AG10803 (cell line): ENCODE measurements at places on chromosomes 4 and X.

- no peak for DNase-seq
Measured at GRCh38 chr4:77715414-77716290, 103.5 kb downstream of the CNOT6L start.

DNA sequence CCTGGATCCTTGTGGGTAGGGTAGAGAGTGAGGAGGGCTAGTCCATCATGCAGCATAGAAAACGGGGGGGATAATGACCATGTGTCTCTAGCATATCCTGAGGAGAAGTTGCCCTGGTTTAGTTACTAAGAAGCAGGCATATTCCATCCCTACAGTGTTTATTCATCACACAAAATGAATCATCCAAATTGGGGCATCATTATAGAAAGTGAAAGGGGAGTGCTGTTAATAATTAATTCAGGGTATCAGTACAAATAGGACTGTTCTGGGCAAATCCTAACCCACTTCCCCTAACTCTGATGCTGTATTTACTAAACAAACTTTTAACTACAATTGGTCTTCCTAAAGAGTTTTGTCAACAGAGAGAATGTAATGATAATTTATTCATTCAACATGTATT is 281.1 kb upstream of the ARX start:
- no peak for DNase-seq

- DNase-seq: no peak
Measured at GRCh38 chr4:73507541-73507940, 26.0 kb downstream of the AFM start.

DNA sequence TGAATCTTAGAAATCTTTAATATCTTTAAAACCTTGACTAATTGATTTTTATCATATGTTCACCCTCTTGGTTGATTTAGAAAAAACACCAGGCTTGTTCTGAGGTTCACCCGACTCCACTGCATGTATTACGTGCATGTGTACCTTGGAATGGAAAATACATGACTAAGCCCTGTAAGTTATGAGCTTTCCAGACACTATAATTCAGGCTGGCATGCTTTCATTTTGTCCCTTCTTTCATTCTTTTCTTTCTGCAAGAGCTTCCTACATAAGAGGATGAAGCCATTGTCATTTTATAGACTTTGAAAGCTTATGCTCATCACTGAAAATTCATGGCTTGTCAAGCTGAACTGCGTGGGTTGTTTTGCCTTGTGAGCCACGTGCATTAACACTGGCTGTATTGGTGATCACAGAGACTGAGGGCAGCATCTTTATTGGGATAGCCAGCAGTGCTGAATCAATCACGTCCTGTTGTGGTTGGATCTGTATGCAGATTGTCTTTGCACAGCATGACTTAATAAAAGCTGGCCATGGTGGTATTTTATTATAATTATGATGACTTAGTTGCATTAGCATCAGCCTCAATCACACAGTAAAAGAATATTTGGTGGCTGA is 141.9 kb downstream of the SLIT2 start:
- peak; percentile 60 for DNase-seq

DNA sequence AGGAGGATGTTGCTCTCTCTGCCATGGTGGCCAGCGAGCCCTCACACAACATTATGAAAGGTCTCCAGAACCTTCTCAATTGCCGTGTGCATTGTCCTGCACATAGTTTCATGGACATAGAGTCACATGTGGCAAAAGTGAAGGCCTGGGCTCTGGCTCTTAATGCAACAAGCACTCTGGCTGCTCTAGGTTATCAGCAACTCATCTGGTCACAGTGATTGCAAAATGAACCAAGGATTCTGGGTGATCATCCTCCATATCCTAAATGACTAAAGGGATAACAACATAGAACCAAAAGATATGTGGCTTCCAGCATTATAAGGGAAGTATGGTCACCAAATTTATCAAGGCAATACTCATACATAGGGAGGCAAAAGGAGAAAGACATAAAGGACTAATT is 175.2 kb downstream of the MGST2 start:
- no peak for DNase-seq

- no peak for DNase-seq
Measured at GRCh38 chr4:39369301-39369700, 3.1 kb upstream of the RFC1 start.

- no peak for DNase-seq
Measured at GRCh38 chrX:132984058-132984650, 25.7 kb upstream of the HS6ST2 start.

DNA sequence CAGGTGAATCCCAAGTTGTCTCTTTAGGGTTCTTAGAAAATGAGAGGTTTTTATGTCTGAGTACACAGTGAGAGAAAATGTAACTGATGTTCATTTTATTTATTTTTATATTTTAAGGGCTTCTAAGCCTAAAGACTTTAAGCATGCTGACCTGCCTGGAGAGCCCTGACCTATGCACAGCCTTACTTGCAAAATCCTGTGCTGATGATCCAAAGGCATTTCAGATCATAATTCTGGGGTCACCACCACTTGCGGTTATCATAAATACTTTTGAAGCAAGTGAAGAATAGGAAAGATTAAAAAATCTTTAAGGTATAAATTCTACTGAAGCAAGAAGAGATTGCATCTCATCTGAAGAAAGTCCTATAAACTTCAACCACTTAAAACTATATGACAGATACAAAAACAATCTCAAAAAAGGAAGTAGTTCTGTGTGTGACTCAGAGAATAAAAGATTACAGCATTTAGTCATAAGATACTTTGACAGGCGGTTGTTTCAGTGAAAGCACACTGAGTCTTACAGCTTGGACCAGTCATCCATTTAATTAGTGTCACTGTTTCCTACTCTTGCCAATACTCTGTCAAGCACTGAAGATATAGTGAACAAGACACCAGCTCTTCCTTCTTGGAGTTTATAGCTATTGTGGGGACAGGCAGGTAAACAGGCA is 245.2 kb upstream of the DIPK2B start:
- peak; percentile 74 for DNase-seq

DNA sequence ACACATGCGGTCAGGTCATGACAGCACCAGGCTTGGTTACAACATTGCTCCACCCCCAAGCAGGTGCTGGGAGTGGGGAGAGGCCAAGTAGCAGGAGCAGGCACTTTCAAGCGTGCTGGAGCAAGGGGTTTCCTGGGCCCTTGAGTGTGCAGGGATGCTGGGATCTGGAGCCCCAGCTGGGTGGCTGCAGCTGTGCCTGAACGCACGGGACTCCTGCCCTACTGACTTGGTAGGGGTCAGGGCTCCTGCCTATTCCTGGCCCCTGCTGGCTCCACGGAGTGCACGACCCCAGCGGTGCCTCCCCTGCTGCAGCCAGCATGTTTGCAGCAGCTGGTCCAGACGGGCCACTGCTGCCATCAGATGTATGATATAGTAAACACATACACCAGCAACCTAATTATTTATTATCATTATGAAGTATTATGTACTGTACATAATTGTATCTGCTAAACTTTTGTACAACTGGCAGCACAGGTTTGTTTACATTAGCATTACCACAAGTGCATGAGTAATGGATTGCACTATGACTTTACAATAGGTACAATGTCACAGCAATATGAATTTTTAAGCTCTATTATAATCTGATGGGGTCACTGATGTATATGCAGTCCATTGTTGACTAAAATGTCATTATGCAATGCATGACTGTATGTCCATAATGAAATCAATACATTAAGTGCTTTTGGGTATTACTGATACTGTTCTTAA is 620.6 kb downstream of the RAPGEF2 start:
- no peak for DNase-seq

DNA sequence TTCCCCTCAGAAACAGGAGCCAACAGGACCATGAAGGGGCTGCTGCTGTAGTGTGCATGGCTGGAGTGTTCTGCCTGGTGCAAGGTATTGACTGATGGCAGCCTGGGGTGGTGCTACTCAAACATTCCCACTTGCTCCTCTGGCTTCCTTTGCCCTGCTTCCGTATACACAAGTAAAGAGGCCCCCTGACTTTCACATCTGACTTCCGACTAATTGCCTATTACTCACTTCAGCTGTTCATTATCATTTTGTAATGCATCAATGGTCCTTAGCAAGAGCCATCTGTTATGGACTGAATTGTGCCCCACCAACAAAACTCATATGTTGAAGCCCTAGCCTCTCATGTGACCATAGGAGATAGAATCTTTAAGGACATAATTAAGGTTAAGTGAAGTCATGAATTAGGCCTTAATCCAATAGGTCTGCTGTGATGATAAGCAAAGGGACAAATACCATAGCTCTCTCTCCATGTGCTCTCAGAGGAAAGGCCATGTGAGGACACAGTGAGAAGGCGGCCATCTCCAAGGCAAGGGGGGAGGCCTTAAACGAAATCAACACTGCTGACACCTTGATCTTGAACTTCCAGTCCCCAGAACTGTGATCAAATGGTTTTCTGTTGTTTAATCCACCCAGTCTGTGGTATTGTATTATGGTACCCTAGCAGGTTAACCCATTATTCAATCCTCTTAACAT is 122.5 kb upstream of the CLNK start:
- no peak for DNase-seq

DNA sequence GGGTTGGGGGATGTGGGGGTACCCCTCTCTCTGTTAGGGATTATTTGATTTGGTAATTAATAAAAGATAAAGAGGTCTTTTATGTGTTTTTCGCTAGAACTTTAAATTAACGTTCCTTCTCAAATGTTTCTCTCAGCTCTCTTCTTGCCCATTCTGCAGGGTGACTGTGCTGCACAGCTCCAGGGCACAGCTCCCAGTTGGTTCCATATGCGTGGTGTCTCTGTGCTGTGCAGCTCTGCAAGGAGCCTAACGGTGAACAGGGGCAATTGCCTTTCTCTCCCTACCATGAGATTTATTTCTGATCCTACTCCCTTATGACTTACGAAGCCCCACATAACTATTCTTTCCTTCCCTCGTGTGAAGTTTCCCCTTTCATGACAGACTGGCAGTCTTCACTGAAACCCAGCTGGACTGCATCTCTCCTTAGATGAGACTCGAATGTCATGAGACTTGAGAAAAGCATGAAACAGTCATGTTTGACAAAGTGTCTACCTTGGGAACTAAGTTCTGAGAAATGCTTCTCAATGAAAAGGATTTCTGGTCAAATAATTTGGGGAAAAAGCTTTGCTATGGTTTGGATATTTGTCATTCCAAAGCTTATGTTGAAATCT is 50.2 kb upstream of the SPRY1 start:
- DNase-seq: no peak

GRCh38 chr4:15649914-15650545 is 5.1 kb downstream of the FBXL5 start:
- peak; percentile 51 for DNase-seq

GRCh38 chrX:147550217-147550616 is 361.5 kb upstream of the FMR1 start:
- no peak for DNase-seq

DNA sequence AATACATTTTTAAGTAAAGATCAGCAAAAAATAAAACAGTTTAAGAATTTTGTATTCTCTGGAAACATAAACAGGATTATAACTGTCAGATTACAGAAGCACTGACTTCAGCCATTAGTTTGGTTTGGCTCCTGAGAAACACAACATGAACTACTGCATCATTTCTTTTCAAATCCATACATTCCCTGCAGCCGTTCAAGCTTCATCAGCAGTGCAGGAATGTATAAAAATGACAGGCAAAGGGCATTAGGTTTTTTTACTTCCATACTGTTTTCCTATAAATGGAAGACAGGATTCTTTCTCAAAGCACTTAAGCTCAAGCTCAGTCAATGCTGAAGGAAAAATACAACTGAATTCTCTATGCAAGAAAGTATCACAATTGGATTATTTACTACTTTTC is 4.2 kb upstream of the MAB21L2 start:
- DNase-seq: no peak

GRCh38 chr4:7338876-7339623 is 95.7 kb downstream of the PSAPL1 start:
- DNase-seq: no peak

GRCh38 chrX:105277132-105277531 is 56.6 kb upstream of the TEX13A start:
- DNase-seq: no peak

GRCh38 chr4:78734441-78735162 is 41.5 kb upstream of the BMP2K start:
- DNase-seq: no peak

- DNase-seq: no peak
Measured at GRCh38 chrX:49167740-49168108, 4.0 kb upstream of the PLP2 start.

GRCh38 chr4:48167538-48168263 is 33.7 kb upstream of the TXK start:
- DNase-seq: no peak

GRCh38 chrX:150856101-150856500 is 42.4 kb downstream of the CD99L2 start:
- no peak for DNase-seq

- peak; percentile 12 for DNase-seq
Measured at GRCh38 chr4:53150631-53151488, 215.0 kb downstream of the SCFD2 start.

- DNase-seq: peak; percentile 34
Measured at GRCh38 chrX:154366666-154367055, 7.8 kb downstream of the FLNA start.

DNA sequence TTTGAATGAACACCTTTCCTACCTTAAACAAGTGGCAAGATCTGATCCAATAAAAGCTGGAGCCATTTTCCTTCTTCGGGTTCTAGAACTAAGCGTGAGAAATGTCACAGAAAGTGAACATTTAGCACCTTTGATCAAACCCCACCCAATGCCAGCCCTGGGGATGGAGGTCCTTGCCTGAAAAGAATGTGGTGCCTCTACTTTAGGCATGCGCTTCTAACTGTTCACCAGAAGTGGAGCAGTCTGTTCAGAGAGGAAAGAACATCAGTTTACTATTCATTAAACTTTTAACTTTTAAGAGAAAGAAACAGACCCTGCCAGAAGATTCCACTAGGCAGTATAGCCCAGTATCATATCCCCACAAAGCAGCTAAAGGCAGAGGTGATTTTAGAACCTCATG is 75.9 kb downstream of the INTS12 start:
- DNase-seq: no peak

DNA sequence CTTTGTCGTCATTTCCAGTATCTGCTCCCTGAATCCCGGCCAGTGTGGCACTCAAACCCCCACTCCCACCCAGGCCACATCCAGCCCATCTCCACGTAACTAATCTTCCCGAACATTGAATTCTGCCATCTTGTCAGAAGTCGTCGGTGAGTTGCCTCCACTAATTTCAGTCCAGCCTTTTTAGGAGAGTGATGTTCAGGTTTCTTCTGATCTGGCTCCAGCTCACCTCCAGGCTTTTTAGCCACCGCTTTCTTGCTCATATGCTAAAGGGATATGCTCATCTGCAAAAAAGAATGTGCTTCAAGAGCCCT is 1.3 kb downstream of the TMEM165 start:
- no peak for DNase-seq
